Activated CD4-positive, alpha-beta T cell treated with anti-CD3 and anti-CD28 coated beads, Interleukin-2, amount 50 U/mL, for 24 hours (primary cell): ENCODE measurements at places on chromosomes 6 and 20.

DNA sequence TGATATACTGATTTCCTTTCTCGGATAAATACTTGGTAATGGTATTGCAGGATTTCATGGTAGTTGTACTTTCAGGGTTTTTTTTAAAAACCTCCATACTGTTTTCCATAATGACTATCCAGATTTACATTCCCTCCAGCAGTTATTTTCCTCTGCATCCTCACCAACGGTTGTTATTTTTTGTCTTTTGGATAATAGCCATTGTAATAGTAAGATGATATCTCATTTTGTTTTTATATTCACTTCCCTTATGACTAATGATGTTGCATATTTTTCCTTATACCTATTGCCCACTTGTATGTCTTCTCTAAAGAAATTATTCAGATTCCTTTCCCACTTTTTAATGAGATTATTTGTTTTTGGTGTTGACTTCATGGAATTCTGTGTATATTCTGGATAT lies 231.0 kb downstream of the MEI4 start:
- no peak for DNase-seq

DNA sequence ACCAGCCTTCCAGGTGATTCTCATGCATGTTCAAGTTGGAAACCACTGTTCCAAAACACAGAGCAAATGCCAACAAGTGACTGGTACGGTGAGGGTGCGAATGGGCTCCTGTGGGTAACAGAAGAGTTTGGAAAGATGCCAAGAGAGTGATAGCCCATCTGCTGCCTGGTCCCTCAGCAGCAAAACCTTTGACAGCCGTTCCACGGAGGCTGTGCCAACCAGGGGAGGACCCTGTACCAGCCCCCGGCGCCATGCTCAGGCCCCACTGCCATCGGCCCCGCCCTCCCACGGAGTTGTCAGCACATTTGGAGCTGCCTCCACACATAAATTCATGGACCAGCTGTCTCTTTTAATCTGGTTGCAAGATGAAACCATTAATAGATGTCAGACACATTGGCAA lies 4.4 kb upstream of the PTPRT start:
- no peak for DNase-seq

GRCh38 chr20:62815066-62815991 lies 1.5 kb upstream of the COL9A3 start:
- no peak for DNase-seq

DNA sequence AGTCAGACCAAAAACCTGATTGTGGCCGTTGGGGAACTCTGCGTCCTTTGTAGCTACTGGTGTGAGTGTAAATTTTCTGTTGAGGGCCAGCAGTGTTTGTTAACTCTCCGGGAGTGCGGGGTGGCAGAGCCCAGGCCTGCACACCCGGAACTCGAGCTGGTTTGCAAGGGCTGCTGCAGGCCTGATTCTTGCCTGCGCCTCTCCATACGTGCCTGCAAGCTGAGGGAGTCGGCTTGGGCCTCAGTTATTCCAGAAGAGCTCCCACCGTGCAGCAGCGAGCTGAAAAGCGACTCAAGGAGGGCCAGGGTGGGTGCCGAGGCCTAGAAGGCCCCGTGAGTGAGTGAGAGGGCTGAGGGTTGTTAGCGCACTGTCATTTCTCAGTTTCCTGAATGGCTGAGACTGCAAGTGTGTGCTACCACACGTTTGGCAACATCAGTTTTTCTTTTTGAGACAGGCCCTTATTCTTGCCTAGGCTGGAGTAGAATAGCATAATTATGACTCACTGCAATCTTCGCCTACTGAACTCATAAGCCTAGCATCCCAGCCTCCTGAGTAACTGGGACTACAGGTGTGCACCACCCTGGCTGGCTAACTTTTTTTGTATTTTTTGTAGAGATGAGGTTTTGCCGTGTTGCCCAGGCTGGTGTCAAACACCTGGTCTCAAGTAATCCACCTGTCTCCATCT lies 33.9 kb upstream of the KIF13A start:
- no peak for DNase-seq

GRCh38 chr6:96466147-96466863 lies 55.3 kb upstream of the UFL1 start:
- no peak for DNase-seq

DNA sequence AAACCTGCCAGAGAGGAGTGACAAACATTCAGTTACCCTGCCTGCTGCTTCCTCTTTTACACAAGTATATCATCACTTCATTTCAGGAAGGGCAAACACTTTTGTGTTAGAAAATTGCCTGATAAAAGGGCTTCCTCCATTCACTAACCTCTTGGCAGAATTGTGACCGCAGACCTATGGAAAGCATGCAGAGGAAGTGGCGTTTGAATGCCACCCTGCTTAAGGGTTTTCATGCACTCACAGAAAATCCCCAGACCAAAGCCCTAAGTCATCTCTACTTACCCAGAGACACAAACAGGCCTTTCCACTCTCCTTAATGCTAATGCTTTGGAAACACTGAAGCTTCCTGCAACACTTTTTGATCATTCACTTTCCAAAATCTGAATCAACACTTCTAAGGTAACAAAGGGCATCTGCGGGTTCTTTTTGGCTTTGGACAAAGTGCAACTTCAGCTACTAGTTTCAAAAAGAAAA lies 22.1 kb upstream of the RALGAPA2 start:
- no peak for DNase-seq

- DNase-seq = no peak
Observed at GRCh38 chr6:161128680-161129196, 137.2 kb downstream of the MAP3K4 start.

- DNase-seq = no peak
Observed at GRCh38 chr20:49115564-49115963, 69.5 kb downstream of the CSE1L start.

DNA sequence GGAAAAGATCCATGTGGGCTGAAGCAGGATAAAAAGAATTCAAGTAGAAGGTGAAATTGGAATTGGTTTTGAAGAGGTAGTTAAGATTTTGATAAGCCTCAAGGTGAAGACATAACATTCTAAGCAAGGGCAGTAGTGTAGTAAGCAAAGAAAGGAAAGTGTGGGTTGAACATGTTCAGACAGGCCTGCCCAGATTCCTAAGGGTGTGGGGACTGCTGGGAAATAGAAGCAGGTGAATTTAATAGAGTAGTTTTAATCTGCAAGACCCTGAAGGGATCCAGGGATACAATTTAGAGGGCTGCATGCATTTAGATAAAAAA lies 19.1 kb downstream of the TAB2 start:
- DNase-seq = no peak

DNA sequence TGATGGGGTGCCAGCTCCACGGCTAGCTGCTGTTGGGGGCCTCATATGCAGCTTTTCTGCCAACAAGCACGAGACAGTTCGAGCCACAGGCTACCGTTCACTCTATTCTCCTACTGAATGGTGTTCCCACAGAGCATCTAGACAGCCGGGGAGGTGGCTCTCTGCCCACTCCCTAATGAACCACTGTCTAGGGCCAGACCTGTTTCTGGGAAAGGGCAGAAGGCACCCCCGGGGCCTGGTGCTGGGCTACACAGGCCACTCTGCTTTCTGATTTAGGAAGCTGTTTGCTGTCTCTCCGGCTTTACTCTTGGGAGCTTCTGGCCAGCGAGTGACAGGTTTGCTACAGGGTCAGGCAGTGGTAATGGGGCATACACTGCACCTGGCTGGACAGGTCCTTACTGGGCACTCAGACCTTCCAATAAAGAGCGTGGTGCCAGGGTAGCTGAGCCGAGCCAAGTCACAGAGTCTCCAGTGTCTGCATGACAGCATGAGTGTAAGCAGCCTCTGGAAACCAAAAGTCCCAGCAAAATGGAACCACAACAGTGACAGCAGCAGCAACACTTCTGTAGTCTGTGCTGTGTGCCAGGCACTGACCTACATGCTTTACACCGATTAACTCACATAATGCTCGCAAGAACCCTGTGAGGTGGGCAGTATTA lies 8.4 kb downstream of the CCDC167 start:
- no peak for DNase-seq

DNA sequence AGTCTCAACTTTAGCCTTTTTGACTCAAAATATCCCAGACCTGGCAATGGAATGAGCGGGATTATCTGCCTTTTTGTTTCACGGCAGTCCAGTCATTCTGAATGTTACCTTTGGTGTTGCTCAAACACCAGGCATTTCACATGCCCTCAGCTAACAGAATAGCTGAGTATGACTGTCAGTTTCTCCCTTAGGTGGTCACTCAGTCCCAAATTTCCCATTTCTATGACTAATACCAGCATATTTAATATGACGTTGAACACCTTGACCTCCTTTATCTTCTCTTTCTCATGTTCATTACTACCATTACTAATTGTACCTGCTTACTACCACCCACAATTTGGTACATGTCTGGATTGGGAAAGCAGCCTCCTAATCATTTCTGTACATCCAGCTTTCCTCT lies 65.2 kb downstream of the EDN1 start:
- DNase-seq = no peak

GRCh38 chr20:48825566-48825920 lies 2.3 kb downstream of the PREX1 start:
- no peak for DNase-seq

GRCh38 chr6:14540276-14540675 lies 422.7 kb downstream of the CD83 start:
- no peak for DNase-seq

- DNase-seq = no peak
Observed at GRCh38 chr20:54268941-54269340, 61.1 kb downstream of the PFDN4 start.

DNA sequence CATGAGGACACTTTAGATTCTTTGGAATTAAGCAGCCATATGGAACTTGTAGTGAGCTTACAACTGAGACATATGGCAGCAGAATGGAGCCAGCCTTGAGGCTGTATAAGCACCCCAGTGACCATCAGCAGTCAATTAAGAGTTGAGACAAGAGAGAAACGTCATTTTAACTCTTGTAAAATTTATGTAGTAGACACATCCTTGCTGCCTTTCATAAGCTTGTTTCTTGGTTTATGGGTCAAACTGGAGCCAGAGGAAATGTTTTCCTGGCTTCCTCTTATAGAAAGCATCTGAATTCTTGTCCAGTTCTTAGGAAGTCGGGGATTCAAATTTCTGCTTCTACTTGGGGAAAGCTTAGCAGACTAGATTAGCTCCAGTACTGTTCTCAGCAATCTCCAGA lies 745.1 kb upstream of the MARCKS start:
- no peak for DNase-seq

DNA sequence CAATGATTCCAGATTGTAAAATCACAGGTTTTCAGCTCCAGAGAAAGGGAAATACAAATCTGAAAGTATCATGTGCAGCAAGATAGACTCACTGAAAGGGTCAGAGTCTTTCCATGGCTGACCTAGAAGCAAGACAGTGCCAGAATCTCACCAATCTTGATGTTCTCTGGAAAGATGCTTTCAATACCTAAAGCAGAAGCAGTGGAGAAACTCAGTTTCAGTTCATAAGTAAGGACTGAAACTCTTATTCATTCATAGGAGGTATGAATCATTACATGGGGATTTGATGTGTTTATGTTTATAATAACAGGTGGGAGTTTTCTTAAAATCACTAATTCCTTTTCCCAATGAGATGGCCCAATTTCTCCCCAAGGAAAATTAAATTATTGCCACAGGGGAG lies 42.5 kb downstream of the SLC2A12 start:
- DNase-seq = no peak
